ENCODE measurements at places on chromosomes 3 and 15.

GRCh38 chr3:16300307-16300706 lies 35.3 kb downstream of the OXNAD1 start:
- no peak for DNase-seq

GRCh38 chr3:11551036-11551435 lies 92.7 kb downstream of the VGLL4 start:
- no peak for DNase-seq

DNA sequence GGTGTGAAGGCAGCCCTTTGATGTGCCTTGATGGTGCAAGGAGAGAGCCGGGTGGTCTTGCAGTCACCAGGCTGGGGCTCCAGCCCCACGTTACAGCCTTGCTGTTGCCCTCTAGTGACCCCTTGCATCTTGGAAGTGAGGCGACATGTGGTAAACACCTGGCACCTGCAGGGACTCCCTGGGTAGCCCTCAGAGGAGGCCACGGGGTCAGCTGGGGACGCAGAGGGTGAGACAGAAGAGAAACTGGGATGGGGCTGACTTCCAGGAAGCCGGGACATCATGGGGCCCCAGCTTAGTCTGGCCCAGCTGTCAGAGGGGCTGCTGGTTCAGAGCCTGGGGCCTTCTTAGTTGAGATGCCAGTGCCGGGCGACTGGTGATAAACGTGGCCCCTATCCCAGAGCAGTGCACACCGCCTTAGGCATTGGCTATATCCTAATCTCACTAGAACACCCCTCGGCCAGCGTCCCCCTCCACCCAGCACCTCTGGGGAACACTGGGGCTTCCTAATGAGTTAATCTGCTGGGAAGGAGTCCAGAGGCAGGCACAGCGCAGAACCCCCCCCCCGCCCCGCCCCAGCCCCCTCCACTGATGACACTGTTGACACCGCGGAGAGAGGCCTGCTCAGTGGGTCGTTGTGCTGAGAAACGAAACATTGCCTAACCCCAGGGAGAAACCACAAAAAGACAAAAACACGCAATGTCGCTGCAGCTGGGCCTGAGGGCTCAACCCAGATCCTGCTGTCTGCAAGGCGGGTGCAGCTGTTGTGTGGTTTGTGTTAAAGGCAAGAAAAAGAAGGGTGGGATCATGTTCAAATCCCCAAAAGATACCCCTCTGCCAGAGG lies 60.5 kb upstream of the KLF13 start:
- DNase-seq, result peak; percentile 85

GRCh38 chr3:43207628-43208085 lies 78.7 kb upstream of the SNRK start:
- no peak for DNase-seq

- no peak for DNase-seq
Measured at GRCh38 chr15:52803467-52804306, 13.6 kb upstream of the ONECUT1 start.

- DNase-seq, result no peak
Measured at GRCh38 chr3:54760201-54760600, 167.7 kb downstream of the LRTM1 start.

- no peak for DNase-seq
Measured at GRCh38 chr15:74589826-74590225, 25.8 kb upstream of the CLK3 start.
